Subcutaneous preadipocyte (primary cell): ENCODE measurements at places on chromosomes 1 and 21. TPM values are rescaled to one million over a fixed set of nuclear protein-coding genes. Genes with fewer than 3 reads are reported as not detected.

The SUSD4 gene
- not detected in 2 replicates for total RNA-seq

The PCP4L1 gene
- not detected in 2 replicates for total RNA-seq

The PLA2G2F gene
- total RNA-seq = not detected in 2 replicates

The EIF3I gene
- total RNA-seq = 290 and 329 TPM in 2 replicates

The DIO1 gene
- total RNA-seq = not detected in 2 replicates

The ROR1 gene
- total RNA-seq = 41.2 and 46.7 TPM in 2 replicates

The SIK1 gene
- under 0.01 and 0.39 TPM in 2 replicates for total RNA-seq

The CAMK2N1 gene
- 19.0 and 20.2 TPM in 2 replicates for total RNA-seq
